NCI-H446 treated with DMSO at 0.1 percent for 48 hours (cell line): ENCODE measurements at places on chromosomes 2 and 18.

DNA sequence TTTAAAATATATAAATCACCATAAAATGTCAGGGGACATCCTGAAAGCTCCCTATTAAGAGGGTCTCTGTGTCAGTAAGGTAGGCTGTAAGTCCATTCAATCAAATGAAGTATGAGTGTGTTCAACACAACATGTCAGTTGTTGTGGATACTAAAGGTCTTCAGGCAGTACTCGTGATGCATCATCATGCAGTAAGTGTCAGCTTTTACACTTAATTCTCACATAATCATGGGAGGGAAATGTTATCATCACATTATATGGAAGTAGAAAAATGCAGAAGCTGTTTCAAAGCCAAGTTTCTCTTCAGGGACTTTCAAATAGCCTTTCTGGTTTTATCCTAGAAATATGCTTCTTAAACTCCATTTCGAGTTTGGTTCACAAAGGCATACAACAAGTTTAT lies 477.1 kb upstream of the ID2 start:
- DNase-seq, result no peak

DNA sequence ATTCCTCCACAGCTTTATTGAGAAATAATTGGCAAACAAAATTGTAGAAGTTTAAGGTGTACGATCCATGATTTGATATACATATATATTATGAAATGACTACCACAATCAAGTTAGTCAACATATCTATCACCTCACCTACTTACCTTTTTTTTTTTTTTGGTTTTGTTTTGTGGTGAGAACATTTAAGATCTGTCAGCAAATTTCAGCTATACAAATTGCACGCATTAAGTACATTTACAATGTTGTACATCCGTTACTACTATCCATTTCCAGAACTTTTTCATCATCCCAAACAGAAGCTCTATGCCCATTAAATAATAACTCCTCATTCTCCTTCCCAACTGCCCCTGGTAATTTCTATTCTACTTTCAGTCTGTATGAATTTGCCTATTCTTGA lies 37.4 kb upstream of the ADCYAP1 start:
- no peak for DNase-seq

DNA sequence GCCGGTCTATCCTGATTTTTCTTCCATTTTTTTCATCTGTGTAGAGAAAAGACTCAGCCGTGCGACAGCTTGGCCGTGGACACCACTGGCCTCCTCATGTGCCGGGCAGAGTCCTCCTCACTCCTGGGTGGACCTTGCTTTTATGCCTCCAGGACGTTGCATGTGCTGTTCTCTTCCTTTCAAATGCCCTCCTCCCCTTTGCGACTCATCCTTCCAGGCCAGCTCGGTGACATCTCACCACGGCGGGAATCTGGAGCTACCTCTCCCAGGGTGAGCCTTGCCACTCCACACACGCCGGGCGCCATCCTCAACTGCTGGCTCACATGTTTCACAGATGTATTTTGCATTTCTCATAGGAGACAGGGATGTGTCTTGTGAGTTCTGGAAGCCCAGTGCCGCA lies 198.5 kb upstream of the HDAC4 start:
- DNase-seq, result no peak

- DNase-seq, result no peak
Observed at GRCh38 chr2:200302940-200303727, 3.4 kb upstream of the SPATS2L start.

DNA sequence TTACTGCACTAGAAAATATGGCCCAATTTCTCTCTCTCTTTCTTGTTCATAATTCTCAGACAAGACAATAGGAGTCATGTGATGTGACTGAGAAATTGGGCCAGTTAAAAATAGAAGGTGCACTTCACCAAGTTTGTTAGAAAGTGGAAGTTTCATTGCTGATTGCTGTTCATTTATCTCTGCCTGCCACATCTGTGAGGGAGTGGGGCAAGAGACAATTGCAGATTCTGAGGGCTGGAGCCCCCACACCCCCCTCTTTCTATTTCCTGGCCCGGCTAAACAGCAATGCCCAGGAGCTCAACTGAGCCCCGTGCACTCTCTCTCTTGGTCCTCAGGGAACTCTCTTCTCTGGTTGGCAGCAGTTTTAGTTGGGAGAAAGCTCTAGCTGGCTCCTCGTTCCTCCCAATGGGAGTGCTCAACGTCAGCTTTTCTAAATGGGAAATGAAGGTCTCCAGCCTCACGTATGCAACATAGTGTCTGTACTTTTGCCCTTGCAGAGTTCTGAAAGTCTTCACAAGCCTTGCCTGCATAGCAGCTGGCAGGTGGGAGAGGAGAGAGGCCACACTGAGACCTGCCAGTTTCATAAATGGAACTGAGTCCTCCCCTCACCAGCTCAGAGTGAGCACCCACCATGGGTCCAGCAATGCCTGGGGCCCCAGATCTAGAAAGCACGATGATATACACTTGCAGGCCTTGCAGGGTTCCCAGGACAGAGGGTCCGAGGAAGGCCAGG lies 115.7 kb downstream of the MYCN start:
- no peak for DNase-seq

DNA sequence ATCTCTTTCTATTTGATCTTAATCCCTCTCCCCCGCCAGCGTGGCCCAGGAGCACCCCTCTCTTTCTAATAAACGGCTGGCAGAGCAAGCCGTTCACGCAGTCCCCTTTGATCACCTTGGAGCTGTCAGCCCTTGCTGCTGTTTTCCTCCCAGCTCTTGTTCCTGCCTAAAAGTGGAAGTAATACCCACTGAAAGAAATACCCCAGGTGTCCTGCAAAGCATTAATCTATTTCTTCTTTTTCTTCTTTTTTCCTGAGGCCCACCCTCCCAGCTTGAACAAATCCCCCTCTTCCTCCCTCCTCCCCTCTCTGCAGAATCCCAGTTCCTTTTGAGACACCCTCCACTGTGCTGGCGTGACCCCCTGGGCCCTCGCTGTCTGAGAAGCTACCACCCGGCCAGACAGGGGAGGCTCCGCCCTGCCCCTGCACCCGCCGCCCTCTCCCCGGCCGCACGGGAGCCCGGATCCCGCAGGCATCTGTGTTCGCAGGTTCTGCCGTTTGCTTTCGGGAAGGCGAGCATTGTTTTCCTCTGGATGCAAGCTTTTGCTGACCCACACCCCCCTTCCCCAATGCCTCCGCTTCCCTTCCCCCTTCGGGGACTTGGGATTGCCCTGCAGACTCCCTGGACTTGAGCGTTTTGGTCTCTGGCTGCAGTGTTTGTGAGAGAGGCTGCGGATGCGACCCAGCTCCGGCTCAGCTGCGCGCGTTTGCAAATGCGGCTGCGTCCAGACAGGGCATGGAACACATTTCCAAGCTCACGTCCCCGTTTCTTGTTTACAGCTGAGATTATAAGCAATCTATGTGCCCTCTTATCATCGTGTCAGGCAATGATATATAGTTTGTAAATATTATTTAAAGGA lies 631.5 kb downstream of the NYAP2 start:
- peak; percentile 39 for DNase-seq

- no peak for DNase-seq
Observed at GRCh38 chr2:11032396-11032795, 120.7 kb downstream of the KCNF1 start.

GRCh38 chr18:44564922-44565321 lies 115.8 kb upstream of the SETBP1 start:
- no peak for DNase-seq

DNA sequence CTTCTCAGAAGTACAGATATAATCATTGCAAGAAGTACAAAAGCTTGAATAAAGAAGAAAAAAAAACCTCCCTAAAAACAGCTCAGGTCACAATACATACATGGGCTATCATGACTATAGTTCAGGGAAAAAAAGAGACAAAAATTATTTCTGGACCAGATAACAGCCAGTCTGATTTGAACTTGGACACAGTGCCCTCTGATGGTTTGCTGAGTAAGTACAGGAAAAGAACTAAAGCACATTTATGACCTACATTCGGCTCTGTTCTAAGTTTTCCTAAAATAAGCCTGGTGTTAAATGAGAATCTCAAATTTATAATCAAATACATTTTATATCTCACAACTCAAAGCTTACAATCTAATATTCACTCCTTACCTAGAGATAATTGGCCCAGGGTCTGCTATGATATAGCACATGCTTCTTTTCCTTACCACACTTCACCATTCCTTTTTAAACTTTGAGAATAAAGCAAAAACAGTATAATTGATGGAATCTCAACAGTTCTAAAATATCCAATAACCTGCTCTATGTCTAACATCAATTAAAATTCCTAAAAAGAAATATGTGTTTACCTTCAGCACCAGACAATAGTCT lies 81.1 kb downstream of the RAPH1 start:
- DNase-seq, result peak; percentile 42

- no peak for DNase-seq
Observed at GRCh38 chr2:108182489-108182888, 57.3 kb upstream of the SULT1C3 start.

- DNase-seq, result no peak
Observed at GRCh38 chr2:97662386-97662894, 1.4 kb downstream of the ACTR1B start.

DNA sequence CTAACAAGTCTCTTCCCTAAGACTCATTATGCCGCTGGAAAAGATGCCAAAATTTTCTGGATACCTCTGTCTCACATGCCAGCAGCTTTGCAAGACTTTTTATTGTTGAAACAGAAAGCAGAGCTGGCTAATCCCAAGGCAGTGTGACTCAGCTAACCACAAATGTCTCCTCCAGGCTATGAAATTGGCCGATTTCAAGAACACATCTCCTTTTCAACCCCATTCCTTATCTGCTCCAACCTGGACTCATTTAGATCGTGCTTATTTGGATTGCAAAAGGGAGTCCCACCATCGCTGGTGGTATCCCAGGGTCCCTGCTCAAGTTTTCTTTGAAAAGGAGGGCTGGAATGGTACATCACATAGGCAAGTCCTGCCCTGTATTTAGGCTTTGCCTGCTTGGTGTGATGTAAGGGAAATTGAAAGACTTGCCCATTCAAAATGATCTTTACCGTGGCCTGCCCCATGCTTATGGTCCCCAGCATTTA lies 26.3 kb downstream of the DHRS9 start:
- no peak for DNase-seq

- no peak for DNase-seq
Observed at GRCh38 chr2:17069564-17069963, 403.9 kb upstream of the CYRIA start.

GRCh38 chr2:181372646-181373040 lies 84.5 kb upstream of the ITGA4 start:
- no peak for DNase-seq

DNA sequence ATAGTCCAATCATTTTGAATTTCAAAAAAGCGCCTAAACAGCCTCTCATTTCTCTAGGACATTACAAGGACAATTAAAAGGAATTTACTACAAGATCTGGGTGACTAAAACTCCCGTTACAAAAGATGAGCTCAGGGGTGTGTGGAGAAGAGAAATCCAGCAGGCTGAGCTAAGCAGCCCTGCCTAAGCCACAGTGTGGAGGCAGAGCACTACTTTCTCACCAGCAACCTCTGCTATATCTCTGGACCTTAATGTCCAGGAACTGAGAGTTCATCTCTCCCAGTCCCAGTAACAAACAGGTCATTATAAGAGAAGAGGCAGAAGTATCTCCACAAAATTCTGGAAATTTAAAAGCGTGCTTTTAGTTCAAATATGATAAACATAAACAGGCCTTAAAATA lies 18.9 kb upstream of the ANKRD62 start:
- DNase-seq, result no peak

- DNase-seq, result no peak
Observed at GRCh38 chr18:48827291-48828193, 123.2 kb downstream of the SMAD7 start.

GRCh38 chr18:13283746-13284145 lies 65.2 kb downstream of the LDLRAD4 start:
- DNase-seq, result no peak

- no peak for DNase-seq
Observed at GRCh38 chr18:29184654-29185053, 1007.7 kb upstream of the CDH2 start.

- peak; percentile 26 for DNase-seq
Observed at GRCh38 chr2:118202707-118203303, 114.5 kb downstream of the INSIG2 start.

- DNase-seq, result no peak
Observed at GRCh38 chr18:62664414-62664813, 50.9 kb upstream of the PHLPP1 start.

- DNase-seq, result peak; percentile 81
Observed at GRCh38 chr2:173964565-173965371, 405 bp downstream of the SP3 start.

DNA sequence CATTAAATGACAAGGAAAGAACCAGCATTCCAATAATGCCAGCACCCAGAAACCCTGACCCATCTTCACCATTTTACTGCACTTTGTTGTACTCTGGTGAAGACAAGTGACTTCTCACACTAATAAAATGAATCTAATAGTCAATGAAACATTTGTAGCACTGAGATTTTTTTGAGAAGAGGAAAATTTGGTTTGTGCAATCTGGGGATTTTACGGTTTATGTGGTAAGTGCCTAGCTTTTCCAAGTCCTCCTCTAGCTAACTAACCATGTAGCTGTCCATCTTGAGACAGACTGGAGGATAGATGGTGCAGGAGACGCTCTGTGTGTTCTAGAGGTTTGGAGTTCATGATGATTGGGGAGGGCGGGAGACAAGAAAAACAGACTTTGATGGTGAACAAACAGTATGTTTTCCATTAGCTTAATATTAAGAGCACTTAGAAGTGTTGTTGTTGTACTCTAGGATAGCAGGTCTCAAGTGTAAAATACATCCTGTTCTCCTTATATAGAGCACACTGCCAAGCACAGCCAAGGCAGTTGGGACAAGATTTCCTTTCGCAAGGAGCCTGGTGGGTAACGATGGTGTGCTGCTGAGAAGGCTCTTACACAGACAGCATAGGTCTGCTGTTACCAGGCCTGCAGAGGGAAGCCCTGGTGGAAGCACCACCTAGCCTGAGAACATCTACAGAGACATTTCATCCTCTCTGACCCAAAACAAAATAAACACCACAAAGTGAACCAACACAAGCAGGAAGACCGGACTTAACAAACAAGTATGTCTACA lies 83.7 kb downstream of the BCL11A start:
- DNase-seq, result no peak

GRCh38 chr2:36707050-36707449 lies 10.5 kb downstream of the VIT start:
- DNase-seq, result no peak

GRCh38 chr2:96409820-96410164 lies 74.2 kb downstream of the NCAPH start:
- DNase-seq, result peak; percentile 86

GRCh38 chr2:216343221-216343980 lies 28.9 kb downstream of the MARCHF4 start:
- DNase-seq, result no peak

DNA sequence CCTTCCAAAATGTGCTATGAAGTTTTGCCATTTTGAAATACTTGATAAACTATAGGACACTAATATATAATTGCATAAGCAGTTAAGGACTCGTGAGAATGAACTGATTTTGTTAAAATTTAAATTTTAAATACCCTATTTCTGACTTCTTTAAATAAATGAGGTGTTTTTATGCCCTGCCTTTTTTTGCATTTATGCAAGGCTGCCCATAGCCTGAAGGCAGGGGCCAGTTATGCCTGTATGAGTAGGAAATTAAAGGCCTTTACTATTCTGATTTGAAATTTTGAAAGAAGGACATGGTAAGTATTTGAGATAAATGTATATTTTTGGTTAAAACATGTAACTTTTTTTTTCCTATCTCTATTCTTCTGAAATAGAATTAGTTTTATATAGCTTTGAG lies 33.7 kb downstream of the TTC39C start:
- DNase-seq, result no peak
